Liver (tissue), 10 donors: ENCODE measurements at places on chromosomes 5 and 9. TPM values are rescaled to one million over a fixed set of nuclear protein-coding genes. Genes with fewer than 3 reads are reported as not detected.

The CER1 gene
- total RNA-seq, result not detected

- DNase-seq, result no peak
Observed at GRCh38 chr5:74631081-74631953, 9.2 kb downstream of the ENC1 start.

The TLE1 gene
- total RNA-seq, result 45.4 TPM

DNA sequence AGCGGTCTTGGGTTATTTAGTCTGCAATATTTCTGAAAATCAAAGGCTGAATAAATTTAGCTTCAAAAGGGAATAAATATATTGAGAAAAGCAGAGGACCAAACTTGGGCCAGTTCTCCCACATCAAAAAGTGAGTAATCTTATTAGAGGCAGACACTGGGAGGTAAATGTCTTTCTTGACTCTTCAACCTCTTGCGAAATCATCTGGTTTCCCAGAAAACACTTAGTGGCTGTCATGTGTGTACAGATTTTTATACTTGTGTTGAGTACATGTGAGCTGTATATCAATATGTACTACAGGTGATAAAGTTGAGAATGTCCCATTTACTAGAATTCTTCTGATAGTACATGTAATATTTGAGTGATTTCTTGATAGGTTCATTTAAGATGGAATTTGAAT, 454.9 kb downstream of the PRR16 start:
- no peak for DNase-seq
